ENCODE measurements at places on chromosomes 6 and 20.

DNA sequence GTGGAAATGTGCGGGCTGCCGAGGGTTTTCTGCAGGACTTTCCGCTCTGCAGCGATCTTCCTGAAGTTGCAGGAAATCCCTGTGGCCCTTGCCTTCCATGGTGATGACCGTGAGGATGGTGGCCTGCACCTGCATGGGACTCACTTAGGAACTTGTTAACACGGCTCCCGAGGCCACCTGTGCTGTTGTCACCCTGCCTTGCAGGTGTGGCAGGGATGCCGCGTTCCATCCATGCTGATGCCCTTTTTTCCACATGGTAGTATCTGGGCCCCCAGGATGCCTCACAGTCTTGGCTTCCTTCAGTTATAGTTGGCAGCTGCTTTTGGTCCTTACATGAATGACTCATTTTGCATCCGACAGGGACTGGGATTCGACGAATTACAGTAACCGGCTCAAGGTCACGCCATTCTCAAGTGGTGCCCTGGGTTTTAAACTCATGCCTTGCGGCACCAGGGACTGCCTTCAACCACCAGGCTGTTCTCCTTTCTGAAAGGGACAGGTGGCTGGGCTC lies 37.2 kb downstream of the SYNJ2 start:
- DNase-seq: peak; percentile 87

DNA sequence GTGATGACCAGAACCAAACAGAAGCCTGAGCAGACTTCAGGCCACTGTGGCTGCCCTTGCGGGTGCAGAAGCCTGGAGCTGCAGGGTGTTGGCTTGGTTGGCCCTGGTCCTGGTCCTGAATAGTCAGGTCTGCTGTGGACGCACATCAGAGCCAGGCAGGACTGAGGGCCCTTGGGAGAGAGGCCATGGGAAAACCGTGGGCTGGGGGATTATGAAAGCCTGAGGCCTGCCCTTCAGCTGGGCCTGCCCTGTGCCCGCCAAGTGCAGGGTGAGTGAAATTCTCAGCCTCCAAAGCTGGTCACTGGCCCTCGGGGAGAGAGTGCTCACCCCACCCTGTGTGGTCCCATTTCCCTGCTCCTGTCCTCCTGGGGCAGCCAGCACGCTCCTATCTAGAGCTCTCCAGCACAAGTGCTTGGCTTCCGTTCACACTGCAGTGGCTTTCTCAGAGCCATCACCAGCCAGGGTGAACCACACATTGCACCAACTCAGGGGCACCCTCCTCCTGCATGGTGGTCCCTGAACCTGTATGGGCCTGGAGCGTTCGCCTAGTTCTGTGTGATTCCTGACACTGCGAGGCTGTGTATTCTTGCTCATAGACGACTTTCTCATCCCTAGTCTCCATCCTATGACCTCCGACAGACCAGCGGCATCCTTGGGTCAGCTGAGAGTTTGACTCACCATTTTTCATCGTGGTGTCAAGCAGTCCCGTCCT lies 146.1 kb downstream of the TTLL2 start:
- DNase-seq: no peak

DNA sequence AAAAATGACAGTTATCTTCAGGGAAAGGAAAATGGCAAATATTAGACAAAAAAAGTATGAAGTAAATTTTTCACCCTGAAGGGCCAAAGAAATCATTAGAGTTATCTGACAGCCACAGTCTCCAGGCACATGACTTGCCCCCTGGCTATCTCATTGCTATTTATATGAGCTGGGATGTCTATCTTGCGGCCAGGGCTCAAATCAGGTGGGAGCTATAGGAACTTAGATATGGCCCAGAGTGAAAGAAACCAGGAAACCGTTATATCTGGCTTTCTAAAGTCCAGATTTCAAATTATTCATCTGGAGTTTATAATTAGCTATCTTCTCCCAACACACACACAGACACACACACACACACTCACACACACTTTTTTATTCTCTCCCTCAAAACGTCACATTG lies 135.3 kb upstream of the EEF1E1 start:
- DNase-seq: no peak

- no peak for DNase-seq
Measured at GRCh38 chr6:45156075-45156474, 172.1 kb upstream of the RUNX2 start.

DNA sequence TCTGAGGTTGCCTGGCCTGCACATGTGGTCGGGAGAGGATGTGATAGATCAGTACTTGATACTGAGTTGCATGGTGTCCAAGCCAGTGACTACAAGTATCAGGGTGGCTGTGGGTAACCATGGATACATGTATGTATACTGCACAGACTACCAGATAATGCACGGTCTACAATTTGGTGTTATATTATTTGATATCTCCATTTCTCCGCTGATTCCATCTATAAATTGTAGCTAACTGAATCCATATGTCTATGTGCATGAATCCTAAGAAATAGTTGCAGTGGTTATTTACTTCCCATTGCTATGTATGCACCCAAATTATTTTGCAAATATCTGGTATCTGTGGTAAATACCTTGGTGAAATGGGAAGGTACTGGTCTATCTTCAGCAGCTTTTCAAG lies 83.8 kb upstream of the KIF25 start:
- no peak for DNase-seq

GRCh38 chr6:22949967-22950366 lies 380.6 kb downstream of the HDGFL1 start:
- no peak for DNase-seq

DNA sequence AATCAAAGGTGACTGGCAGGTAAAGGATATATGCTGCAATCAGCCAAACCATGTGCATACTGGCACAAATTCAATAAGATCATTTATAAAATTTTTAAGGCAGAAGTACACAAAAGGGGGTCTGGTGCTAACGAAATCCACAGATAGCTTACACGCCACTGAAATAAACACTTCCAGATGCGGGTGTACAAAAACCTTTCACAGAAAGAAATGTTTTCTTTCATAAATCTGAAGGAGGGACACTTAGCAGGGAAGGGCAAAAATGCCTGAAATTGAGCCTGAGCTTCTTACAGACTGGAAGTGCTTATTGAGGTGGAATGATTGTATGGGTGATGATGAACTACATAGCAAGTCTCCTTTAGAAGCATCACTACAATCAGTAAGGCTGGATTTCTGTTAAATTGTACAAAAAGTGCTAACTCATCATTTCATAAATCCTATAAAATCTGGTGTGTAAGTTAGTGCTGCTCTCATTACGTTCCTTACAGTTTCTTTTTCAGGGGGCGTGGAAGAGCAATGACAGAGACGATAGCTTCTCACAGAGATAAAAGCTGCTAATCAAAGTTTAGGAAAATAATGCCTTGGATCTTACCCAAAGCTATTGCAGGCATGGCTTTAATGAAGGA lies 409.3 kb upstream of the RUNX2 start:
- DNase-seq: no peak

Measured in A172 (cell line).